ENCODE measurements at places on chromosomes 2 and 18. TPM values are rescaled to one million over a fixed set of nuclear protein-coding genes. Genes with fewer than 3 reads are reported as not detected.

The NCKAP5 gene
- total RNA-seq, result 7.5 TPM

The RAMP1 gene
- 26.7 TPM for total RNA-seq

The GPR45 gene
- not detected for total RNA-seq

The ABCB11 gene
- total RNA-seq, result 0.06 TPM

The TFCP2L1 gene
- 68.4 TPM for total RNA-seq

Measured in metanephros (tissue), 2 donors.